ENCODE measurements at places on chromosomes 2 and 18.

DNA sequence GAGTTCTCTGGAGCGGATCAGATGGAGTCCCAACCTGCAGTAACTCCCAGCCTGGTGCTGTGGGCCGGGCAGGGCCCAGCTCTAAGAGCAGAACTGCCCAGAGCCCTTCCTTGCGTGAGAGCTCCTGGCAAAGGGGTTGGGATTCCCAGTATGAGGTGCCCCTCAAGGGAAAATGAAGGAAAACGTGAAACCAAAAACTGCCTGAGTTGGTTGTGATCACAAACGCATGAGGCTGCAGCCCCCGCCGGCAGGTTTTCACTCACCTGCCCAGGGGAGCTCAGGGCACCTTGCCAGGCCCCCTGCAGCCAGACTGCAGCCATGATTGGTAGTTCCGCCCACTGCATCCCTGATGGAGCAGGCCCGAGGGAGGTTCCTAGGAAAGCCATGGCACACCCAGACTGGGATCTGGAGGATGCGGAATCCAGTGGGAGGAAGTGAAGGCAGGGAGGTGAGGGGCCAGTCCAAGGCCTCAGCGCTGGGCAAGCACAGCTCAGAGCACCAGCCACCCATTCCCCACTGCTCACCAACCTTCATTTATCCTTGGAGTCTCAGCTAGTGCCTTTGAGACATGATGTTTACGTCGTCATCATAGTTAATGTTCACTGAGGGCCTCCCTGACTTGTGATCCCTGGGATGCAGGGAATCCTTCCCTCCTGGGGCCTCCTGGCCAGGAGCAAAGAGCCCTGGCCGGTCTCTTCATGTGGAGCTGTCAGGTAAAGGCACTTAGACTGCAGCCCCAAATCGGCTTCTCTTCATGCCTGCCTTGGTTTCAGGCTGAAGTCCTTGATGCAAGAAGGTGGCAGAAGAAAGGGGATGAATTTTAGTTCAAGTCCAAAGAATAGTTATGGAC is 103.2 kb downstream of the INHBB start:
- DNase-seq = no peak

GRCh38 chr2:195594919-195595694 is 61.9 kb upstream of the SLC39A10 start:
- DNase-seq = no peak

DNA sequence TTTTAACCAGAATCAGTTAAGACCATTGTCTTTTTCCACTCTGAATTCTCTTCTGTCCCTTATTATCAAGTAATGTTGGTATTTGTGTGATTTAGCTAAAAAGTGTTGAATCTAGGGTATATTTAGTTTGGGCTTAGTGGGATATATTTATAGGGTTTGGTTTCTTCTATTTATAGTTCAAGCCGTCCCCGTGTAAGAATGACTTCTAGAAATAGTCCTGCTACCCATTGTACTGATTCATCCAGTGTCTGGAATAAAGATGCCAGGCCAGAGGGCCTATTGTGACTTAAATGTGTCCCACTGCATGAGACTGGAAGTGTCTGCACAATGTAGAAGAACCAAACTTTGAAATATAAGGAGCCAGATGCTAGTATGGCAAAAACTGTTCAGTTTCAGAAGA is 364.8 kb downstream of the TNS1 start:
- no peak for DNase-seq

DNA sequence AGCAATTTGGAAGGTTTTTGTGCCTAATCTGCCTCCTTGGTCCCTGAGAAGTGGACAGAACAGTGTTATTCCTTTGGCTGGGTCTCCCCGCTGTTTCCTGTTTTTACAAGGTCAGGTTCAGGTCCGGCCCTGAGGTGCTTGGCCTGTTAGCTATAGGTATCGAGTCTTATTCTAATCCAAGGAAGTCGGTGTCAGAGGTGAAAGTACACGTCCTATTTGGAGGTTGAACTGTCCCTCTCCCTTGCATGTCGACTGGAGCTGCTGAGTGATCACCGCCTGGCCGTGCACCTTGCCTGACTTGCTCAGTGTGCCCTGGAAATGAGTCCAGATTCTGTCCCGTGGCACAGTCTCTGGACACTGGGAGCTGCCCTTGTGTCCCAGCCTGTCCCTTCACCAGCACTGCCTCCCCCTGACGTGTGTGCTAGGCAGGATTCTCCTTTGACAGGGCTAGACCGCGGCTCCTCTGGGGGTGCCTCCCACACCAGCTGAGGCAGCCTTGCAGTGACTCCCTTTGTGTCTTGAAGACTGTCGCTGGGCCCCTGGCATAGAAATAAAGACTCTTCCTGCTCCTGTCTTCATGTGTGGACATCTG is 65.7 kb upstream of the RBM44 start:
- no peak for DNase-seq

DNA sequence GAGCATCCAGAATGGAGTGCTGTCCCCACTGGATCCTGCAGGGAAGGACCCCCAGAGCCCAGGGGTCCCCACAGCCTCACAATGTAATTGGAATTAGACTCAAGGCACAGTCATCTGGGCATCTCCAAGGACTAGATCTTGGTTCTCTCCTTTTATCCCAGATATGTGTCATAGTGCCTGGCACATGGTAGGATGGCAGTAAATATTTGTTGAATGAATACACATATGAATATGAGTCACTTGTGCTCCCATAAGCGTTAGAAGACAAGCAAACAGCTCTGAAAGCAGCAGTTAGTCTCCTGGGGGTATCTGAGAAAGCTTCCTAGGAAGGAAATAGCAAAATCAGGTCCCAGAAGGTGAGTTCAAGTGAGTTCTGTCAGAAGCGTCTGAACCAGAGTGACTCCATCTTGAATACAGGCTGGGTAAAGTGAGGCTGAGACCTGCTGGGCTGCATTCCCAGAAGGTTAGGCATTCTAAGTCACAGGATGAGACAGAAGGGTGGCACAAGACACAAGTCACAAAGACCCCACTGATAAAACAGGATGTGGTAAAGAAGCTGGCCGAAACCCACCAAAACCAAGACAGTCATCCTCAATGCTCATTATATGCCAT is 234.1 kb upstream of the ID2 start:
- DNase-seq = no peak

- DNase-seq = no peak
Observed at GRCh38 chr2:25043241-25043867, 1.5 kb downstream of the EFR3B start.

- no peak for DNase-seq
Observed at GRCh38 chr2:6876309-6876708, 1.3 kb upstream of the RSAD2 start.

Measured in KG1 (cell line).